Fibroblast of mammary gland (primary cell): ENCODE measurements at places on chromosomes 3 and 15.
A peak's percentile ranks its signal among the peaks of the same experiment; 100 is the strongest.

GRCh38 chr15:33344111-33344510 lies 33.3 kb downstream of the RYR3 start:
- DNase-seq, result no peak

GRCh38 chr15:32838820-32839219 lies 121.0 kb downstream of the GREM1 start:
- peak; percentile 98 for DNase-seq

- DNase-seq, result no peak
These were observed 111.1 kb downstream of the GABRB3 start for GRCh38 chr15:26661748-26662147.

- DNase-seq, result peak; percentile 78
These were observed 498.4 kb downstream of the FHIT start for GRCh38 chr3:60752809-60753208.
